Forelimb muscle (tissue), 1 donor: ENCODE measurements at places on chromosomes 2 and 18.

DNA sequence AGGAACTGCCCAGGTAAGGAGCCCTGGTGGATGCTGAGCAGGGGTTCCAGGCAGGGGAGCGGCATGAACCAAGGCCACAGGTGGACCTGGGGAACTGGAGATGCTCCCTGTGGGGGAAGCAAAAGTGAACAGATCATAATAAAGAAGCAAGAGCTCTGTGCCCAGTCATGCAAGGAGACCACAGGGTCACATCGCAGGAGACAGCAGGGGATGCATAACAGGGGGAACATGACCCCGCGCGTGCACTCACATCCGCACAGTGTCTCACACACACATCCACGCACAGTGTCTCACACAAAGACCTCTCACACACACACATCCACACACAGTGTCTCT, 473.3 kb upstream of the HS6ST1 start:
- no peak for DNase-seq

DNA sequence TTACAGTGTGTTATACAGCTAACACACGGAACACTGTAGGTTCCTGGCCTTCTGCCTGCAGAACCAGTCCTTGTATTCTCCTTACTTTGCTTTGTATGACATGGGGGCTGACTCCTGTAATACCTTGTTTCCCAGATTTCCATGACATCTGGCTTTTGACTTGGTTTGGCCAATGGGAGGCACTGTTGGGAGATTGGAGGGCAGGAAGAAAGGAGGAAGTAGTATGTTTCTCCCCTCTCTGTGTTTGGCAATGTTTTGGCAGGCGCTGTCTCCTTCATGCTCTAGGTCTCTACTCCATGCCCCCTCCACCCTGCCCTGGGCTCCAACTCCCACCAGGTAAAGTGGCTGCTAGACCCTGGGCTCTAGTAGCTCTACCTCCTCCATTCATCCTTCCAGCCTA, 331.1 kb upstream of the SLC14A2 start:
- no peak for DNase-seq

GRCh38 chr2:214322662-214323061, 88.2 kb upstream of the VWC2L start:
- DNase-seq, result no peak

- no peak for DNase-seq
Measured at GRCh38 chr2:77046339-77046738, 475.8 kb downstream of the LRRTM4 start.

DNA sequence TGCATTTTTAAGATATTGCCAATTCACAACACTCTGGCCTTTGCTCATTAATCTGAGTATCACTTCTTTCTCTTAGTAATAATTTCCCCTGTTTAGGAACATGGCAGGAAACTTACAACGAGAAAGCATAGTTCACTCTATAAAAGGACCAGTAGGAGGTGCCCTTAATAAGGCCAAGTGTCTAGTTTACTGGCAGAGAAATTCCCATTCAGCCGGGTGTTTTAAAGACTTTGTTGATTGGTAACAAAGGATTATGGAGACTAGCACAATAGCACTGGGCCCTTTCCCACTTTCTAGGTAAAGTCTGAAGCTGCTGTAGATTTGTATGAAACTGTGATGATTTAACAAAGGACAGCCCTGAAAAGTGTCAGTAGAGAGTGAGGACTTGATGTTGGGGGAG, 3.1 kb downstream of the DCC start:
- DNase-seq, result no peak

DNA sequence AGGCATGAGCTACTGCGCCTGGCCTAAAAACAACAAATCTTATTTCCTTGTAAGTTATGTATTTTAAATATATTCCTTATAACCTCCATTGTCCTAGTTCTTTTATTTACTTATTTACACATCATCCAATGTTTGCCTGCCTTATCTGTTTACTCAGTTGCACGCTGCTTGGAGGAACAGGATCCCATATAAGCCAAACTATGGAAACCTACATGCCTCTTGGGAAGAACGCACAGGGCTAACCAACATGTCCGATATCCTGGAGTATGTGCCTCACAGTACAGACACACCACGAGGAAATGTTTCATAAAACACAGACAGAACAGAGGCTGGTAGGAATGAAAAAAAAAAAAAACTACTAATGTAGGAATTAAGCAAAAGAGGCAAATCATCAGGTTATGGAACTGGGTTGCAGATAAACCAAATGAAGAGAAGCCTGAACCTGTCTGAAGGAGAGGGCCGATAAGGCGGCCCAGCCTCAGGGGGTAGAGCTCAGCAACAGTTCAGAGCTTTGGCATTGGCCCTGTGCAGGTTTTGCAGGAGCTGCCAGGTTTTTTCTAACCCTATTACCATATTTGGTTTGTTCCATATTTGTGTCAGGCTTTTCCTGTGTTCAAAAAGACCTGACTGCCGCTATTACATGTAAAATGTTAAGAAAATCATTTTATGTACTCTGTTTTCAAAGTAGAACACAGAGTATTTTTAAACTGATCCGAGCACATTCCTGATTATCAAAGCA, 19.9 kb upstream of the SP3 start:
- DNase-seq, result no peak

- DNase-seq, result no peak
Measured at GRCh38 chr2:47386551-47386950, 16.4 kb upstream of the MSH2 start.

DNA sequence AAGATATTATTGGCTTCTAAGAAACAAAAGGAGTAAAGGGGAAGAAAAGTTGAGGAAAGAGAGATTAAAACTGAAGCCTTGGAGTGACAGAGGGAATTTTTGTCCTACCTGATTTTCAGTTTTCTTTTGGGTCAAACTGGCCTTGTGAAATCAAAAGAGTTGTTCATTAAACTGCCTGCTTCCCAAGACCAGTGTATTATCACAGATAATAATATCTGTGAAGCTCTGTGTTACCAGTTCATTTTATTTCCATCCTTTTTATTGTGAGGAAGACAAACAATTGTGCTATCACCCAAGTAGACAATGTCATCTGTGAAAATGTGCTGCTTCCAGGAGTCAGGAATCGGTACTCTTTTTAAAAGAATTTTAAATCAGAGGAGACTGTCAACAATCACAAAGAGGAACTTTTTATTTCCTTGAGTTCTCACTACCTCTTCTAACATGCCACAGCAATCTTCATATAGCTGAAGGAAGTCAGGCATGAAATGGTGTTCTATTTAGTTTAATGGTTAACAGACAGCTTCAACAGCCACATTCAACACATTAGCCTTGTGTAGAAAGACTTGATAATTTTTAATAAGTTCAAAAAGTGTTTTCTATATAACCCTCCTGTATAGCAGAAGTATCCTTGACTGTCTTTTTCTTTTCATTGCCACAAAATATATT, 554.8 kb downstream of the PIK3C3 start:
- DNase-seq, result no peak

DNA sequence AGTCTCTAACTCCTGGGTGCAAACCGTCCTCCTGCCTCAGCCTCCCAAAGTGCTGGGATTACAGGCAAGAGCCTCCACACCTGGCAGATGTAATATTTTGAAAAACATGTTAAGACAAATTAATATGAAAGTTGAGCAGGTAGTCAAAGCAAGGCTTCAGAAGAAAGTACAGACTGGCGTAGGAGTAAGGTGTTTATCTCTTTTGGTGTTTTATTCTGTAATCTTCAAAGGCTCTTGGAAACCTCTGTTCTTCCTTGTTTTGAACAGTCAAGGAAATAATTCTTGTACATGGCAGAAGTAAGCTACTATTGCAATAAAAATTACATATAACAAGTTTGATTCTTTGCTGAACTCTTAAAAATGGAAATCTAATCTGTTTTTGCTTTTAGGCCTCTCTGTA, 5.3 kb downstream of the RNF138 start:
- no peak for DNase-seq

GRCh38 chr2:122193622-122194021, 438.2 kb downstream of the TSN start:
- DNase-seq, result no peak

DNA sequence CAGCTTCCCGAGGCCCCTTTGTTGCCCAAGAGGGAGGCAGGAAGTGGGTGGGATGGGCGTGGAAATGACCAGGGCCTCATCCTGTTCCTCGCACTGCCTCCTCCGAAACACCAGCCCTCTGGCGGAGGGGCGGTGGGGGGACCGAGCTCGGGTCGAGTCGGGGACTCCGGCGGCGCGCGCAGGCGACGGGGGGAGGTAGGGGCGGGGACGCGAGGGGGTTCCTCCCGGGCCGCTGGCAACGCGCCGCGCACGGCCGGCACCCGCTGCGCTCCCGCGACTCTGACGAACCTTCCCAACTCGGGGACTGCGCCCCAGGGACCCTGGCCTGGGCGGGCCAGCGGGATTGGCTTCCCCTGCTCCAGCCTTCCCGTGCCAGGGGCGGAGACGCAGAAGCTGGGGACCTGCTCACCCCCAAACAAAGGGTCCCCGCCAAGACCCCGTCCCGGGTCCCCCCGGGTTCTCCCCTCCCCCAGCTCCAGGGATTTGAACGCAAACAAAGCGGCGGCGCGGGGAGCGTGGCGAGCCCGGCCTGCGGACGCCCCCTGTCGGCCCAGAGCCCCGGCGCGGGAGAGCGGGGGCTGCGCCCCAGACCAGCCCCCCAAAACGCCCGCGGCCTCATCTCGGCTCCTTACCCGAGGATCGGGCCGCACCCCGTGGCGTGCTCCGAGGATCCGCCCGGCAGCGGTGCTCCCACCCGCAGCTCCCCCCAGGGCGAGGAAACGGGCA, 1.2 kb downstream of the SEMA4C start:
- peak; percentile 70 for DNase-seq

DNA sequence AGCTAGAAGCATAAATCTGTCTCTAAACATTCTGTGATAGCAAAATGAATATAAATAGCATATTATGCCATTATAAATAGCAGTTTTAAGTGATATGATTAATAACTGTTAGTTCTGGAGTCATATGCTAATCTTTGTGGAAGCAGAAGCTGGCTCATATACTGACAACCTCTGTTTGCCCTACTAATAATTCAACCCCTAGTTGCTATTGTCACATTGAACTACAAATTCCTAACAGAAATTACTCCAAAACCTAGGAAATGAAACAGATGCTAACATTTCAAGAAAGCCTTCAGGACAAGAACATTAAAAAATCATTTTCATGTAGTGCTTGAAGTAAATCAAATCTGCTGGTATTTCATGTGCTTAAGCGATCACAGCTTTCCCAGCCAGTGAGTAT, 28.2 kb downstream of the CALCRL start:
- no peak for DNase-seq

DNA sequence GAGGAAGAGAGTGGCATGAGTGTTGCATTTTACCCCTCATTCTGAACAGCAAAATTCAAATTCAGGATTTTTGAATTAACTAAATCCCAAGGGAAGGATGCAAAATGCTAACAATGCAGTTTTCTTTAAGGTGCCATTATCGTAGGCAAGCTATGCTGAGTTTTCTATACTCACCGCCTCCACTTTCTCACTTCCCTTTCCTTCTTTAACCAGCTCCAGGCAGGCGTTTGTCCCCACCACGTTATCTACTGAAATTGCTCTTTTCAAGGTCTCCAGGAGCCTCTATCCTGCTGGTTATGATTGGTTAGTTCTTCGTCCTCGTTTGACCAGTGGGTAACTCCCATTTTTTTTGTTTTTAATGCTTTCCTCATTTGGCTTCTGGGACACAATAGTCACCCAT, 1.8 kb upstream of the CPO start:
- DNase-seq, result no peak

DNA sequence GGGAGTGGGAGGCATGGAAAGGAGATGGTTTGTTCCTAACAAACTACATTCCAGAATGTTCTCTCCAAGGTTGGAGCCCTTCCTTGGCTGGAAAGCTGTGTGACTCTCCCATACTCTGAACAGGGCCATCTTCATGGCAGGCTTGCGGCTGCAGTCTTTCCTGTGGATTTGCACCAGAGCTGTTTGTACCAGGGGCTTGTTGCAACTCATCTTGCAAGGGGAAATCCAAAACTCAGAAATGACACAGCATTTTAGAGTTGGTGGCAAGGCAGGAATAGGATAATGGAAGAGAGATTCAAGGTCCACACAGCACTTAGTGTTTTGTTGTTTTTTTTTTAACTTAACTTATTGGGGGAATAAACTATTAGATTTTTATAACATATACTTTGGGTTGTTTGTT, 73.7 kb upstream of the ZNF516 start:
- DNase-seq, result no peak

- no peak for DNase-seq
Measured at GRCh38 chr2:279956-280649, 7.8 kb downstream of the ALKAL2 start.

DNA sequence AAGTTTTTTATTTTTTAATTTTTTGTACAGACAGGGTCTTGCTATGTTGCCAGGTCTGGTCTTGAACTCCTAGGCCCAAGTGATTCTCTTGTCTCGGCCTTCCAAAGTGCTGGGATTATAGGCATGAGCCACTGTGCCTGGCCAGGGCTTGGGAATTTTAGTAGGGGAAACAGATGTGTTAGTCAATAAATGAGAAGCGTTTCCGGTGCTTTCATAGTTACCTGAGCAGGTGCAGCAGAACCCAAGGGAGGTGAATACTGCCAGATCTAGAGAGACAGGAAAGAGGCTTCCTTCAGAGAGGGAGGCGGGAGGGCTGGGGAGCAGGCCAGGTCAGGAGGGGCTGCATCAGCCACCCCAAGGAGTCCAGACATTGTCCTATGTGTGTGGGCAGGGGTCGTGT, 30.5 kb upstream of the IMPA2 start:
- no peak for DNase-seq

- no peak for DNase-seq
Measured at GRCh38 chr2:195649629-195650190, 7.3 kb upstream of the SLC39A10 start.

DNA sequence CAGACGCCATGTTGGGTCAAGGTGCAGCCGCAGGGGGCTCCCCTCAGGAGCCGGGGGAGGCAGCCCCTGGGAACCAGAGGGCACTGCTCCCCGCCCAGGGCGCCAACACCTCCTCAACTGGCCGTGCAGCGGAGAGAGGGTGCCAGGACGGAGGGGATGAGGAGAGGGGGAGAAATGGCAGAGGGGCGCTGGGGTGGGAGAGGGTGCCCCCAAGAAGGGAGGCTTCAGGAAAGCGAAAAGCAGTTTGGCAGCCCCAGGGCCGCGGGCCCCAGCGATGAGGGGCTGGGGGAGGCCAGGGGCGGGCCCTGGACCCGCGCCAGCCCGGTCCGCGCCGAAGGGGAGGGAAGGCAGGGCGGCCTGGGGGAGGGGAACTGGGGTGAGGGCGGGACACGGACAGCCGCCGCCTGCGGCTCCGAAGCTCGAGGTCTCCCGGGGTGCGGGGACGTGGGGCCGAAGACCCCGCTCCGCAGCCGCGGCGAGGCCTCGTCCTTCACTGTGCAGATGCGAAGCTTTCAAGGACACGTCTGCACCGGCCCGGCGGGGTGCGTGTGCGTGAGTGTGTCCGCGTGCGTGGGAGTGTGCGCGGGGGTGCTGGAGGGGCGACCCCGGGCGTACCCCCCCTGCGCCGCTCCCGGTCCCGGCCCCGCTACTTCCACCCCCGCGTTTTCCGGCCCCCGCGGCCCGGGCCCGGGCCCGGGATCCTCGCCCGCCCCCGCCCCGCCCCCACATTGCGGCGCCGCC, 1.4 kb downstream of the DNMT3A start:
- no peak for DNase-seq
